NCI-H345 (cell line): ENCODE measurements at places on chromosomes 6 and 20.
A peak's percentile ranks its signal among the peaks of the same experiment; 100 is the strongest.

DNA sequence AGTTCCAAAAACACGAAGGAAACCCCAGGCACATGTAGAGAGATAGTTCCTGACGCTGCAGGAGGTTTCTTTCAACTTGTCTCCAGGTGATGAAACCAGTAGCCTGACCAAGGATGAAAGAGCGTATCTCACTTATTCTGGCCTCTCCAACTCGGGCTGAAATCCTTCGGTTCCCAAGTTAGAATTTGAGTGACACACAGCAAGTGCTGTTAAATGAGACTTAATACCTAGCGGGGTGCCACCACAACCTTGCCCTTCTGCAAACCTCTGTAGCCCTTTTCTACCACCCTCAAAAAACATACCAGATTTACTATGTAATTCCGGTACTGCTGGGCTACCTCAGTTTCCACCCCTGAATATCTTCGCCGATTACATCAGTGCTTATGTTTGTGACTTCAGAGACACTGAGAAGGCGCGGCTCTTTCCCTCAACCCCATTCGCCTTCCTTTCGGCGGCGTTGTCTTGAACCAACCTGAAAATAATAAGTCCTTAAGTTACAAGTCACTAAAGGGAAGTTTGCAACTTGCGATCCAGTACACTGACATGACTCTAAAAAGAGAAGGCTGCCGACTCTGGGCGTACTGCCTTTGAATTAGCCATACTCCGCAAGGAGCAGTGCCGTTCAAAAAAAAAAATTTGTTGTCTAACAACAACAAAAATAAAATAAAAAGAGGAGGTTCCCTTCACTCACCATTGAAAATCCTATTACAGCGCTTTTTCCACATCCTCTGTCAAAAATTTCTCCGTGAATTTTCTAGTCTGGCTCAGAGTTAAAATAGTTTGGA lies 194.9 kb upstream of the ZNF184 start:
- DNase-seq: no peak

DNA sequence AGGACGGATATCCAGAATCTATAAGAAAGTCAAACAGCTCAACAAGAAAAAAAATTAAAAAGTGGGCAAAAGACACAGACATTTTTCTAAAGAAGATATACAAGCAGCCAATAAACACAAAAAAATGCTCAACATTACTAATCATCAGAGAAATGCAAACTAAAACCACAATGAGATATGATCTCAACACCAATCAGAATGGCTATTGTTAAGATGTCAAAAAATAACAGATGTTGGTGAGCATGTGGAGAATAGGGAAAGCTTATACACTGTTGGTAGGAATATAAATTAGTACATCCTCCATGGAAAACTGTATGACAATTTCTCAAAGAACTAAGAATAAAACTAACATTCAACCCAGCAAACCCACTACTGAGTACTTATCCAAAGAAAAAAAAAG lies 23.3 kb upstream of the OSTM1 start:
- no peak for DNase-seq

- DNase-seq: no peak
These were observed 1688.5 kb downstream of the GRIK2 start for GRCh38 chr6:103081876-103082630.

GRCh38 chr6:160130729-160131484 lies 9.3 kb downstream of the SLC22A1 start:
- DNase-seq: no peak

GRCh38 chr6:127118298-127119101 lies at the start of gene RSPO3:
Gene RSPO3, plus strand, starts transcription at chr6:127118671. Its CDS starts 522 bp downstream, at chr6:127119193.
- peak; percentile 16 for DNase-seq
